Fibroblast of lung (primary cell): ENCODE measurements at places on chromosomes 12 and 14.
A peak's percentile ranks its signal among the peaks of the same experiment; 100 is the strongest.

GRCh38 chr12:100170313-100170858 lies 27.7 kb upstream of the BLTP3B start:
- DNase-seq = no peak

- DNase-seq = peak; percentile 34
Measured at GRCh38 chr12:76711241-76711640, 52.7 kb upstream of the ZDHHC17 start.

DNA sequence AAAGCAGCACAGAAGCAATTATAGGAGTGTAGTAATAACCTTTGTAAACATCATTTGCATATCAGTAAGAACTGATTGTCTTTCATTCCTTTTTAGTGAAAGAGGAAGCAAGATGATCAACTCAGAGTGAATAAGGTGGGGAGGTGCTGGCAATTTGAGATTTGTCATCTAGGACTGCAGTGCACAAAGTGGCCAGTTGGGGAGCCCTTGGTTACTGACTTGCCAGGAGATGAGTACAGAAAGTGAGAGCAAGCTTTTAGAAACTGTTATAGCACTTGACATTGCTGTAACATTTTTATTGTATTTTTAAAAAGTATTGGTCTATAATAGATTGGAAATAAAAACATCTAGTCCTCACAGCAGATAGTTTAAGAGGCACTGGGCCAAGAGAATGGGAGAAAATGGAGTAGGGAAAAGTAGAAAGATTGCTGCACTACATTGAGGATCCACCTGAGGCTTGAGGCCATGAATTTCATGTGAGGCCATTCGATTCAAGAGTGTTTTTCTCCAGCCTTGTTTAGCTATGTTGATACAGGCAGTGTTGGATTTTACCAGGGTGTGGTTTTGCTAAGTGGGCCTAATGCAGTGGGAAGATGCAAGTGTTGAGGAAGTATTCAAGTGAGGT lies 98.2 kb downstream of the SNAPC1 start:
- peak; percentile 24 for DNase-seq

GRCh38 chr12:15033641-15034040 lies 60.8 kb downstream of the PDE6H start:
- no peak for DNase-seq

DNA sequence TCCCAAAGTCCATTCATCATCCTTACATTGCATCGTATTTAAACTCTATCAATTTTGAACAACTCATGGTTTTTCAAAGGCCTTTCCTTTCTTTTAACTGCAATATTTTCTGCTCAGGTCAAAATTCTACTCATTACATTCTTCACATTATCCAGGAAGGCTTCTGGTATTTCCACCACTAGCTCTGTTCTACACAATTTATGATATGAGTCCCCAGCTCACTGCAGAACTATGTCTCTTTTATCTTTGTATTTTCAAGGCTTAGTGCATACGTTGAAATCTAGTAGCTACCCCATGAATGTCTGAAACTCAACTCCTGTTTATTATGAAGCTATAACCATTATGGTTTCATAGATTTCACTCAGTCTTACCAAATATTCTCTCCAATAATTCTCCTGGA lies 282.9 kb downstream of the DUSP6 start:
- DNase-seq = peak; percentile 55

- DNase-seq = no peak
Measured at GRCh38 chr12:40819436-40820108, 127.3 kb downstream of the CNTN1 start.

DNA sequence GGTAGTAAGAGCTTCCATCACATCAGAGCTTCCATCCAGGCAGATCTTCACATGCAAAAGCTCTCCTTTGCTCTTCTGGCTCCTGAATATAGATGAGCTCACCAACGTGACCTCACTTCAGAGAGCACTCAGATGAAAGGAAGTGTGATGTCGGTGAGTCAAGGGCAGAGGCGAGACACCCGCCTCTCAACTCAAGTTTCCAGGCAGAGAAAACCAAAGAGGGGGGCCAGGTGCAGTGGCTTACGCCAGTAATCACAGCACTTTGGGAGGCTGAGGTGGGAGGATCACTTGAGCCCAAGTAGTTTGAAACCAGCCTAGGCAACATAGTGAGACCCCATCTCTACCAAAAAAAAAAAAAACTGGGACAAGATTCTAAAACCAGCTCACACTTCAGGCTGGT lies 126.9 kb downstream of the DUSP6 start:
- peak; percentile 81 for DNase-seq

DNA sequence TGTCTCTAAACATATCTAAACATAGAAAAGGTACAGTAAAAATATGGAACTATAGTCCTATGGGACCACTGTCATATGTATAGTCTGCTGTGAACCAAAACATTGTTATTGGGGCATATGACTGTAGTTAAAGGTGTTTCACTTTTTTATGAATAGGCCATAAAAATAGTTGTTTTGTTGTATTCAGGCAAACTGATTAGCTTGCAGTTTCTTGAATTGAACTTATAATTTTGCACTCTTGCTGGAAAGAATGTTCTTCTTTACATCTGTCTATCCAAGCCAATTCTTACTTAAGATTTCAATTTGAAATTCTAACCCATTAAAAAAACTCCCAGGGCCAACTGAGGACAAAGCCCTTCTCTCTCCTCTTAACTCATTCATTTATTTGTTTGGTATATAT lies 234.1 kb downstream of the NOVA1 start:
- DNase-seq = no peak

DNA sequence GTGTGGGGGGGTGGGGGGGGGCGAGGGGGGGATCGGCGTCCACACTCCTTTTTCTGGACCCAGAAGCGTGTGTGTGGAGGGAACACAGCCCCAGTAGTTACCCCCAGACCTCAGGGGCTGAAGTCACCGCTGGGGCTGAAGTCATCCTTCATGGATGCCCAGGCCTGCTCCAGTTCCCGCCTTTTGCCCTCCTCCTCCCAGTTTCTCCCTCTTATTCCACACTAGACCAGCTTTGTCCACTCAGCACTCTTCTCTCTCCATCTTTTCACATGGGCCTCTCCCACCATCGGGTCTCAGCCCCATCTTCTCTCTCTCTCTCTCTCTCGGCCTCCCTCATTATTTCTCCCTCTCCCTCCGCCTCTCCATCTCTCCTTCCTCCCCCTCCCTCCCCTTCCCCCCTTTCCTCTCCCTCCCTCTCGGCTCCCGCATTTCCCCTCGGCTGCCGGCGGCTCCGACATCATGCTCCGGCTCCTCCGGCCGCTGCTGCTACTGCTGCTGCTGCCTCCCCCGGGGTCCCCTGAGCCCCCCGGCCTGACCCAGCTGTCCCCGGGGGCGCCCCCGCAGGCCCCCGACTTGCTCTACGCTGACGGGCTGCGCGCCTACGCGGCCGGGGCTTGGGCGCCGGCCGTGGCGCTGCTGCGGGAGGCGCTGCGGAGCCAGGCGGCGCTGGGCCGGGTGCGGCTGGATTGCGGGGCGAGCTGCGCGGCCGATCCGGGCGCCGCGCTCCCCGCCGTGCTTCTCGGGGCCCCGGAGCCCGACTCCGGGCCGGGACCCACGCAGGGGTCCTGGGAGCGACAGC lies at the start of gene P3H3:
Gene P3H3 (plus strand): TSS at position 426 of the 799 bp plus-strand sequence. CDS start 34 bp downstream, at position 460.
- DNase-seq = peak; percentile 54

DNA sequence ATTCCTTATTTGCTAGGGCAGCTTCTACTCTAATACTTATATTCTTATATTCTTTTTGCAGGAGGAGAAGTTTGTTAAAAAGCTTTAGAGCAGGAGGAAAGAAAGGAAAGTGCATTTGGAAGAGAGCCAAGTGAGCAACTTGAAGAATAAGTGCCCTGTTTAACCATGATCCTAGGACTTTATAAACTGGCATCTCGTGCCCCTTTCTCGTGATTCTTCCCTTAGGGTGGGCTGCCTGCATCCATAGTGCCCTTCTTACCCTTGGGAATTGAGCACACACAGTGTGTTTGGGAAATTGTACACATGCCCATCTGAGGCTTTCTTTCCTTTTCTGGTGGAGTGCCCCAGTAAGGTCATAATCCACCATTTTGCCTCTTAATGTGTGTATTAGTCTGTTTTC lies 141.9 kb downstream of the NUBPL start:
- DNase-seq = no peak

- no peak for DNase-seq
Measured at GRCh38 chr12:132043216-132043615, 93.5 kb downstream of the EP400 start.

GRCh38 chr12:12909228-12909994 lies 18.0 kb downstream of the GPRC5A start:
- DNase-seq = no peak

DNA sequence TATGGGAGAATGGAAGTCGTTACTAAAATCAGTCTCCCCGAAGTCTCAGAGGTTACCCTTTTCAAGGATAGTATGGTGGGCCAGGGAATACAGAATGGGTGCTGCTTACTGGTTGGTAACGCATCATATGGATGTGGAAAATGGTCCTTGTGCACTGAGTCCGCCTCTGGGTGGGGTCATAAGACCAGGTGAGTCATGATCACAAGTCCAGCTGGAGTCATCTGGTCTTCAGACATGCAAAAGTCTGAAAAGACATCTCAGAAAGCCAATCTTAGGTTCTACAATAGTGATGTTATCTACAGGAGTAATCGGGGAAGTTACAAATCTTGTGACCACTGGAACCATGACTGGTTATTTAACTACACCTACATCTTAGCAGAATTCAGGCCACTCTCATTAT lies 71.9 kb upstream of the TCL1B start:
- DNase-seq = no peak

DNA sequence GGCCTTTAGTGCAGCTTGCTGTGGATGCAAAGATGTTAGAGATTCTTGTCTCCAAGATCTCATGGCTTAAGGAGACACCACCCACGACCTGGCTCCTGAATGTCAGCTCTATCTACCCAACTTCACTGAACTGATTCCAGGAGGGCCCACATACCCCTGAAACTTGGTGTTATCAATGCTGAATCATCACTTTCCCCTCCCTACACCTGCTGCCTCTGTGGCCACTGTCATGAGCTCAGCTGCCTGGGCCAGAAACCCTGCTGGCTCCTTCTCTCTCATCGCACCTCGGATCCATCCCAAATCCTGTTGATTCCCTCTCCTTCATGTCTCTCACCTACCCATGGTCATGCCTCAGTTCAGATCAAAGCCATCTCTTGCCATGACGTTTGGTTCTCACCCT lies 15.1 kb upstream of the LHX5 start:
- no peak for DNase-seq

DNA sequence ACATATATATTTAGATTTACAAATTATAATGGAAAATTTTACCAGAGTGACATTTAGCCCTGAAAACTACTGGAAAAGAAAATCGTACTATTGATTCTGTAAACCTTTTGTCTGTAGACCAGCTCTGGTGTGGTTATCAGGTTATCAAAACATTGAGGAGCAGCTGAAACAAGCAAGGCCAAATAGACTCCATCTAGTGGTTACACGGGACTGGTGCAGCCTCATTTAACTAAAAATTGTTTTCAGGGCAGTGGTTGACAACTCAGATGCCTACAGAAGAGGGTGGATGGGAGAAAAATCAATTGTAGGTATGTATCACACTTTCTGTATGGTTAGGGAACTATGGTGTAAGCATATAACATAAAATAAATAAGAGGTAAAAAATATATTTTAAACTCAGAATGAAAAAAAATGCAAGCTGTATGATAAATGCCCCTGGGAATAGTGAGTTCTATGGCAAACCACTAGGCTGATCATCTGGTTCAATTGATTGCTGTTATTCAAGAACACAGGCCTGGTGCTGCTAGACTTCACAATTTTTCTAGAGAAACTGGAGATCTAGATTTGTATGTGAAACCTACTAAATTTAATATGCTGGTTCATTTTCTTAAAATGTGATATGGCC lies 51.2 kb downstream of the ACSS3 start:
- DNase-seq = peak; percentile 59

DNA sequence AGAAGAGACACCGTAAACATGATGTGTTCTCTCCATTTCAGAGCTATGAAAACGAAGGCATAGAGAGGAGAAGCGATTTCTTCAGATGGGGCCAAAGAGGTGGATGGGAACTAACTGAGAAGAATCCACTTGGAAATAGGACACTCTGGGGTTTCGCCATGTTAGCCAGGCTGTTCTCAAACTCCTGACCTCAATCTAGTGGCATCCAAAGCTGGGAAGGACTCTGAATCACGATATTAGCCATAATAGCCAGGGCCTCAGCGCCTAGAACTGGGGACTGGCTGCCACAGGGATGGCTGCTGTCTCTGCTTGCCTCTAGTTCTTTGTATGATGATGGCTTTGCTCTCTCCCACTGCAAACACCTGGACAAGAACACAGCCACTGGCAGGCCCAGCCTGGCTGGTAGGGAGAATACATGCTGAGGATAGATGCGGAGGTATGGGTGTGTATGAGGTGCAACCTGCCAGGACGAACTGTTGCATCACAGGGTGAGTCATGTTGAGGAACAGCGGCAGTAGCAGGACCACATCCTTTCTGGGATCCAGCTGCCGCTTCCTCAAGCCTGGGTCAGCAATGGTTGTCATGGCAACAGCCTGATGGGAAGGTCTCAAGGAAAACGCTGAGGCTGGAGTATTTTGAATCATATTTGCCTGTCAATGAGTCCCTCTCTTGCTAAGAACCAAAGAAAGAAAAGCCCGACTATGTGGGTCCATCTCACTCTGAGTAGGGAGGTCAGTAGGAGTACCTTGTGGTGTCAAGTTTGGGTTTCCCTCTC lies 31.1 kb downstream of the CCDC177 start:
- DNase-seq = peak; percentile 96

GRCh38 chr14:34368115-34368970 lies 93.7 kb downstream of the SPTSSA start:
- DNase-seq = peak; percentile 37

GRCh38 chr12:92877904-92878303 lies 51.2 kb downstream of the EEA1 start:
- no peak for DNase-seq

GRCh38 chr14:59465316-59466135 lies at the start of gene GPR135:
TSS of gene GPR135 (minus strand) at chr14:59465380. CDS start at chr14:59465226, 154 bp downstream.
- no peak for DNase-seq

DNA sequence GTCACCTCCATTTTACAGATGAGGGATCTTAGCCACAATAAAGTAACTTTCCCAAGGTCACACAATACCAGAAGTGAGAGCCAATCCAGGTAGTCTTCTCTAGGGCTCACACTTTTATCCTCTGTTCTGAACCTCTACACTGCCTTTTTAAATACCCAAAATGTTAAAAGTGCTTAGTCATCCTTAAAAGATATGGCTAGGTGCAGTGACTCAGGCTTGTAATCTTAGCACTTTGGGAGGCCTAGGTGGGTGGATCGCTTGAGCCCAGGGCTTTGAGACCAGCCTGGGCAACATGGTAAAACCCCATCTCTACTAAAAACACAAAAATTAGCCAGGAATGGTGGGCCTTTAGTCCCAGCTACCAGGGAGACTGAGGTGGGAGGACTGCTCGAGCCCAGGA lies 104.1 kb upstream of the PPP4R3A start:
- no peak for DNase-seq

DNA sequence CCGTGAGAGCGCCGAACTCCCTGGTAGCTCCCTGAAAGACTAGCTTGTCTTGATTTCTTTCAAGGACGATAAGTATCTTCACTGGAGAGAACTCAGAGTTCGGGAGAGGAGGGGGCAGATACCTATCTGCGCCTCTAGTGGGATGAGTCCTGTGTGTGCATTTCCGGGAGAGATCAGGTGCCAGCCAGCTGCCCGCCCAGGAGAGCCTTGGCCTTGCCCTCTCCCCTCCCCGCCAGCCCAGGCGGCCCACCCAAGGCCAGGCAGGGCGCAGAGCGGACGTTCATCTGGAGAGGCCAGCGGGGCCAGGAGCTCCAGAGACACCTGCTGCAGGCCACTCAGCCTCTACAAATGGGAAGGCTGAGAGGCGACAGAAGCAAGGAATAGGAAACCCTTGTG lies 1.0 kb downstream of the CD9 start:
- no peak for DNase-seq
